Hypothalamus (tissue), 51 donors: ENCODE measurements at places on chromosomes 7 and 10.

GRCh38 chr7:23915236-23915635 is 205.2 kb downstream of the STK31 start:
- DNase-seq, result no peak

GRCh38 chr7:23205577-23205908 is 23.7 kb downstream of the NUP42 start:
- DNase-seq, result no peak

GRCh38 chr10:132787495-132788179 is 1.7 kb upstream of the NKX6-2 start:
- no peak for DNase-seq

DNA sequence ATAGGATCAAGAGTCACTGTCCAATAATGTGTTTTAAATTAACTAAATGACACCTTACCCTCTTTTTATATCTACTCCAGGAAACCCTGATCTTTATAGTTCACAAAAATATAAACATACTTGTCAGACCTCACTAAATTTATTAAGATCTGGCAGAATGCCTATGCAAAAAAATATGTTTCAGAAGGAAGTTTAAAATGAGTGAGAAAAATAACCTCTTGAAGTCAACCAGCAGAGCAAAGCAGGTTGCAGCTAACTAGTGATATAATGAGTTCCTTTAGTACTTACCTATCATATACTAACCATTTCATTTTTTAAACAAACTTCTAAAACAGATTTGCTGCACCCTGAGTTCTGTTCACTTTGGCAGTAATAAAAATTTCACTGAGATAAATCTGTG is 14.0 kb upstream of the HGF start:
- no peak for DNase-seq

GRCh38 chr10:72134785-72135767 is 46.7 kb upstream of the SPOCK2 start:
- no peak for DNase-seq

- no peak for DNase-seq
These were observed 29.3 kb upstream of the CCL24 start for GRCh38 chr7:75842836-75843446.

DNA sequence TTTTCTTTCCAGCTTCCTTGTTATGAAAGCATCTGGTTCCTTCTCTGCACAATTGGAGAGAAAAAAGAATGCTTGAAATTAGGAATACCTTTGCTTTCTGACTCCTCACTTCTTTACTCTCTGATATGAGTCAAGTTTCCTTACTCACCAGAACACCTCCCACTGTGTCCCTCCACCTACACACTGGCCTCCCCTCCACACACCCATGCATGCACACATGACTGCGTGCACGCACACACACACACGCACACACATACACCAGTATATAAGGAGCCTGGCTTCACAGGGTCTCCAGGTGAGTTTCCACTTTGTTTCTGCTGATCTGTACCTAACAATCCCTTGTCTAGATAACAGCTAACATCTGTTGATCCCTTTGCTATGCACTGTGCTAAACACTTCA is 11.4 kb upstream of the PTER start:
- no peak for DNase-seq

GRCh38 chr10:114479307-114479706 is 75.0 kb upstream of the AFAP1L2 start:
- DNase-seq, result no peak

GRCh38 chr10:11424456-11425295 is 186.8 kb downstream of the USP6NL start:
- peak; percentile 19 for DNase-seq

GRCh38 chr7:1461646-1462375 is 2.5 kb upstream of the MICALL2 start:
- no peak for DNase-seq

DNA sequence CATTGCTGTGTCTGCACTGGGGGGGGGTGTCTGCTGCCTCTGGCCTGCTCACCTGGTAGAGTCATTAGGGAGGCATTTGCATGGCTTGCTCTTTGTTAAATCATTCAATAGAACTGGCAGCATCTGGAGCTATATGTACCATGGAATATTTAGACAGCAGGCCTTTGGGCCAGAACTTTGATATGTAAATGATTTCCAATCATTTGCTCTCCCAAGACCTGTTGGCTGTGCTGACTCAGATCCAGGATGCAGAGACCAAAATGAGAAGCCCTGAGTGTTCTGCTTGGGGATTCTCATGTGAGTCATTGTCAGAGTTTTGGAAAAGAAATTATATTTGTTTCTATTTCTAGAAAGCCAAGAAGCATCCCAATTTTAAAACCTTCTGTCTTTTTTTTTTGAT is 257.6 kb upstream of the IGFBP3 start:
- DNase-seq, result no peak

DNA sequence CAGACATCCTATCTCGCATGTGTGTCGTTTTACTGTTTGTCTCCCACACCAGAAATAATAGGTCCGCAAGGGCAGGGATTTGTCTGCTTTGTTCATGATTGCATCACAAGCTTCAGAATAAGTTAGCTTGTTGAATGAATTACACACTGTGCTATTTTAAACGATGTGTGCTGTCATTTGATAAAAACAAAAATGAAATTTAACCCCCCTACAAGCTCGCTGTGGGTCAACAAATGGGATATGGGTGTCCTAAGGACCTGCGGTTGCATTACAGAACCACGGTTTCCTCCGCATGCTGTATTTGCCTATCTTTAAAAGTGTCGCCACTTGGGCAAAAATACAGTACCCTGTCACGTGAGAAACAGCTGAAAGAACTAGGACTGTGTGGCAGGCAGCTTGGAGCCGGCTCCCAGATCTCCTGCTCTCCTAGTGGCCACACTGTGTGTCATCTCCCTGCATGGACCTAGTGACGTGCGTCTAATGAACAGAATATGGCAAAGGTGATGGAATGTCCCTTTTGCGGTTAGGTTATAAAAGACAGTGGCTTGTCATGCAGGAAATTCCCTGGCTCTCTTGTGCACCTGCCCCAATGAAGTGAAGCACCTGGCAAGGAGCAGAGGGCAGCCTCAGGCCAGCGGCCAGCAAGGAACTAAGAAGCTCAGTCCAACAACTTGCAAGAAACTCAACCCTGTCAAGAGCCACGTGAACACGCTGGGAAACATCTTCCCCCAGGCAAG is 32.9 kb upstream of the CRYGN start:
- no peak for DNase-seq
